COR-L47 (cell line): ENCODE measurements at places on chromosomes 2 and 18.
A peak's percentile ranks its signal among the peaks of the same experiment; 100 is the strongest.

DNA sequence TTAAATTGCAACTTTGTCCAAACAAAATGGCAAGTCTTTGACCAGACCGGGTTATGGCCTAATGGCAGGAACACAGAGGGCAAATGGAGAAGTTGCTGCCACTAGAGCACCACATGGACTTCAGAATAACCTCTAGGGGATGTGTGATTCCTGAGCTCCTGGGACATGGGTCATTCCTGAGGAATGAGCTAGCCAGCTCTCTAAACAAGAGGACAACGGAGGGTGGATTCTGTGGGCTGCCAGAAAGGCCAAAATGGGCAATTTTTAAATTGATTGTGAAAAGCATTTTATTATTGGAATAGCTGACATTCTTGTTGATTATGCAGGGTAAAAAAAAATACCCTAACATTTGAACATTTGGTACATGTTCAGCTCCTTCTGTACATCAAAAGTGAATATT is 109.8 kb upstream of the FZD5 start:
- DNase-seq: no peak

DNA sequence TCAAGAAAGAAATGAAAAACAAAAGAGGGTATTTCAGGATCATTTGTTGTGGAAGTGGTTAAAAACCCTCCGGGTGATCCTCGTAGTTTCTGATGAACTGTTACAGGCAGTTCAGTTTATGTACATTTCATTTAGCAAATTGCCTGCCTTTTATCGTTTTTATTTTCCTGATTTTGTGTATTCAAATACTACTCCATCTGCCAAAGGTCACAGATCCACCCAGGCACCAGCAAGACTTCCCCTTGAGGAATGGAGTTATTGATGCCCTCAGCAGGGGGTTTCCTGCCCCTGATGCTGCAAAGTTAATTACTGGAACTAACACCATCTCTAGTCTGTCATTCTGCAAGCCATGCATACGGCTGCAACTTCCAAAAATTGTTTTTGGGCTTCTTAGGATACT is 641.9 kb downstream of the SLC4A3 start:
- DNase-seq: peak; percentile 76

GRCh38 chr2:207144173-207144785 is 21.5 kb downstream of the KLF7 start:
- no peak for DNase-seq

GRCh38 chr2:205405752-205406151 is 276.5 kb upstream of the NRP2 start:
- DNase-seq: no peak

- no peak for DNase-seq
Observed at GRCh38 chr2:31067259-31067658, 71.0 kb downstream of the GALNT14 start.

- DNase-seq: no peak
Observed at GRCh38 chr18:39347701-39348100, 1782.1 kb upstream of the CELF4 start.

- DNase-seq: no peak
Observed at GRCh38 chr2:168571061-168571460, 115.0 kb downstream of the CERS6 start.

- DNase-seq: peak; percentile 67
Observed at GRCh38 chr2:227324995-227325838, at the start of gene MFF. Gene MFF (plus strand): TSS chr2:227325251. CDS start chr2:227330666, 5,415 bp downstream.

- no peak for DNase-seq
Observed at GRCh38 chr2:237408335-237409000, 5.5 kb downstream of the COL6A3 start.

- DNase-seq: no peak
Observed at GRCh38 chr2:135198481-135198880, 146.4 kb downstream of the RAB3GAP1 start.

DNA sequence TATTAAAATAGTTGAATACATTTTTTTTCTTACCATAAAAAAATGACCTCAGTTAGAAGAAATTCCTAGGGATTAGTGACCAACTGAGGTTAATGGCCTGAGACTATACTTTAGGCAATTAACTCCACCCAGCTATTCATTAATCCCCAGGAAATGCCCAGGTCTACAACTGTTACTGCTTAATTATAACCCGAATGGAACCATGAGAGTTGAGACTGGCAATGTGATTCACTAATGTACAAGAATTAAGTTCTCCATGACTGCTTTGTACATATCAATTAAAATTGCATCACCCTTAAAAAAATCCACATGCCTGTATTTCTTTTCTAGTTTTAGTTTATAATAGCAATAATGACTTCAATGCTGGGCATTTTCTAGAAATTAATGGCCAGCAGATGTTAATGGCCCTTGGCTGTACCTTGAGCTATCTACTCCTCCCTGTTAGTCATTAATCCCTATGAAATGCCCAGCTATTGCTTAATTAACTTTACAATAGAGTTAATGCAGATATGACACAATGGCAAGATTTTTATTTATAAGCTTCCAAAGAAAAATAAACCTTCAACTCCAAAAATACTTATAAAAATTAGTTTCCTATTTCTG is 44.1 kb downstream of the ERBB4 start:
- peak; percentile 11 for DNase-seq

DNA sequence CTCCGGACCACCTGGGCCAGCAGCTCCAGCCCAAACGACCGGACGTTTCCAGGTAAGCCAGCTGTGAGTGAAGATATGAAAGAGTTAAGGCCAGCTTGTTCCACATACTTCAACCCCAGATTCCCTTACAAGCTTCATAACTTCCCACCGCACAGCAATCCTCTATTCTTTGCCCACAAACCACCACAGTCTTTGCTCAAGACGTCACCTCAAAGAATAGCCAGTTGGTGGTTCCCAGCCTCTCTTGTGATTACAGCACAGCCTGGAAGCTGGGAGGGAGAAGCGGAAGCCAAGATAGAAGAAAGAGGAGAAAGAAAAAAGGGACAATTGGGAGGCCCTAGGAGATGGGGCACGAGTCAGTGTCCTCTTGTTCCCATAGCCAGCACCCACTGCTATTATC is 70.6 kb downstream of the NRP2 start:
- no peak for DNase-seq

GRCh38 chr2:46979571-46979979 is 64.0 kb upstream of the MCFD2 start:
- no peak for DNase-seq

DNA sequence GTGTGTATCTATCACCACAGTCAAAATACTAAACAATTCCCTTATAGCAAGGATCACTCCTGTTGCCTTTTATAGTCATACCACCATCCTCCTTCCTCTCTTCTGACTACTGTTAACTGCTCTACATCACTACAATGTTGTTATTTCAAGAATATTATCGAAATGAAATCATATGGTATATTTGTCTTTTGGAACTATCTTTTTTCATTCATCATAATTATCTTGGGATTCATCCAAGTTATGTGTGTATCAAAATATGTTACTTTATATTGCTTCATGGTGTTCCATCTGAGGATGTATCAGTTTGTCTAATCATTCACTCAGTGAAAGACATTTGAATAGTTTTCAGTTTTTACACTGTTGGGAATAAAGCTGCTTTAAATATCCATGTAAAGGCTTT is 1423.0 kb upstream of the PIK3C3 start:
- DNase-seq: no peak
